Liver (tissue), 10 donors: ENCODE measurements at places on chromosomes 1 and 21.

- no peak for DNase-seq
Measured at GRCh38 chr1:217388522-217389065, 242.3 kb downstream of the GPATCH2 start.

DNA sequence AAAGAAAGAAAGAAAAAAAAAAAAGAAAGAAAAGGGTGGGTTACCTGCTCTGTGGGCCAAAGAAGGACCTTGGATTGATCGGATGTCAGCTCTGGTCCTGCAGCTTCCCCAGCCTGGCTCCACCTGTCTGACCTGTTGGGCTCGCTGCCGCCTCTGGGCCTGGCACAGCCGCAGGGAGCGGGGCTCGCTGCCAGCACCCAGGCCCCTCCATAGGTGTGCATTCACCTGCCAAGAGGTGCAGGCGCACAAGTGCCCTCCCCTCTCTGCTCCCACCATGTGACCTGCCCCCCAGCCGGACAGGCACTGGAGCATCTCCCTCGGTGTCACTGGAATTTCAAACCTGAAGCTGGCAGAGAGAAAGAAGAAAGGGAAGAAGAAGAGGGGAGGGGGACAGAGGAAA, 33.1 kb upstream of the GPR157 start:
- no peak for DNase-seq

DNA sequence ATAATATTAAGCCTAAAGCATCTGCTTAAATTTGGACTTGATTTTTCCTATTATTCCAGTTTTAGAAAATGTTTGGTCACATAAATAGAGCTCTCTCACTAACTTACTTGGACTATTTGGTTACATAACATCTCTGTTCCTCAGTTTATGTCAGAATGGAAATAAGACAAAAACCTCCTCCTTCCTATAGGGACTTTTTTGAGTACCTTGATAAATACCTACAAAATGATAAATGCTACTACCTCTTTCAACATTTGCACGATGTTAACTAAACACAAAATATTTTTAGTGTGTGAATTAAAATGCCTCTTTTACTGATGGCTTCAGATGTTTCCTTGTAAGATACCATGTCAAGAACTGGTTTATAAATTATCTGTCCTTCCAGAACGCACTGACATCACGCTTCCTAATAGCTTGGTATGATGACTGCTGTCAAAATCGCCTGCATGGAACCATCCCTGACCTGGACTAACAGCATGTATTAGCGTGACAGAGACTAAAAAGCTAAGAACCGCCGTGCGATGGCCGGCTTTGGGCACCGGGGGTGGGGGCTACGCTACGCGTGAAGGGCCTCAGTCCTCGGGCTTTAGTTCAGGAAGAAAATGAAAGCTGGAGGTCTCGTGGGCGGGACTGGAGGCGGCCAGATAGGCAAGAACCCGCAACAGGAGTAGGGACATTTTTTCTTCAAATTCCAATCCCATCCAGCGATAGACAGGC, 133.2 kb upstream of the BARHL2 start:
- DNase-seq: no peak

GRCh38 chr1:90924982-90925381, 96.9 kb downstream of the ZNF644 start:
- no peak for DNase-seq

DNA sequence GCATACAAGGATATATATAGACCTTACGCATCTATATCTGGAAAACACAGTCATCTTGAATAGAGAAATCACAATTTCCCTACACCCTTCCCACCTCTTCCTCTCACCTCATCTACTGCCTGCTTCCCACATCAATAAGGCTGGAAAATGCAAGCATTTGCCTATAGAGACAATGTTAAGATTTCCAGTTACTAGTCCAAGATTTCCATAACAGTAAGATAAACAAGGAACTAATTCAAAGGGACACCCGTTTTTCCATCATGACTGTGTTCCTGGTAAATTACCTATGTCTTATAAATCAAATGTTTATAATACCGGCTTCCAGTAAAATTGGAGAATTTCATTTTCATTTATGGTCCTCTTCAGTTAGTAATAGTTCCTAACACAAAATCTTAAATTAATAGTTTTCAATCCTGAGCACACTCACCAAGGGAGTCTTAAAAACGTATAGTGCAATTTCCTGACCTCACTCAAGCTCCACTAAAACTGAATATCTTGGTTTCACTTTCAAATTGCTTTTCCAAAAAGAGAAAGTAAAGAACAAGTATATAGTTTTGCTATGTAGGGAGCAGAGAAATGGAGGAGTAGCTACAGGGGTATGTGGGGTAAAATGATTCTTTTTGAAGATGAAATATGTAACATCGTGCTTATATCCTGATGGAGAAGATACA, 398.7 kb downstream of the PLPP3 start:
- no peak for DNase-seq
